ENCODE measurements at places on chromosomes 16 and 17. TPM values are rescaled to one million over a fixed set of nuclear protein-coding genes. Genes with fewer than 3 reads are reported as not detected.

The USP36 gene
- total RNA-seq = 21.4 TPM

The CRHR1 gene
- total RNA-seq = 6.6 TPM

The ITGAL gene
- 1.1 TPM for total RNA-seq

The KRTAP4-6 gene
- not detected for total RNA-seq
